ENCODE measurements at places on chromosomes 4 and X. TPM values are rescaled to one million over a fixed set of nuclear protein-coding genes. Genes with fewer than 3 reads are reported as not detected.

DNA sequence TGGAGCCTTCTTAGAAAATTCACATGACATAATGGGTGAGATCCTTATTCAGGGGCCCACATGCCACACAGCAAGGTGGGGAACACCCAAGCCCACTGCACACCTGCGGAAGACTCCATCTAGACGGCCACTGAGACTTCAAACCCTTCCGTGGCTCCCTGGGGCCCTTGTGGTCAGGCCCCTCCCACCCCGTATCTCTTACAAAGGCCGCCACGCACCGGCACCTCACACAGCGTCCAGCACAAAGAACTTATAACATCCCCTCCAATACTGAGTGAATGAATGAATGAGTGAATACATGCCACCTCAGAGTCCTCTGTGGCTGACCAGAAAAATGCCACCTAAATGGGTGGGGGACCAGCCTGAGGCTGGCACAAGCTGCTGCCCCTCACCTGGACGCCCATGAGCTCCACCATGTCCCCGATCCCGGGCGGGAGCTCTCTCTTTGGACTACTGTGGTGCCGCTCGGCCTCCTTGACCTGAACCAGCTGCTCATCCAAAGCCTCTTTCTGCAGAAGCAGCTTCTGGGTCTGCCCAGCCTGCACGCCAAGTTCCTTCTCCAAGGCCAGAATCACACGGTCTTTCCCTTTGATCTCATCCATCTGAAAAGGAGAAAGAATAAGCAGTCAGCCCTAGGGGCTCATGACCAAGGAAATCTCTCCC, 66.9 kb upstream of the C4orf50 start:
- no peak for DNase-seq

GRCh38 chrX:149950681-149951080, 12.4 kb upstream of the EOLA2 start:
- no peak for DNase-seq

- DNase-seq: no peak
These were observed 42.8 kb downstream of the HTT-AS start for GRCh38 chr4:3031357-3032082.

DNA sequence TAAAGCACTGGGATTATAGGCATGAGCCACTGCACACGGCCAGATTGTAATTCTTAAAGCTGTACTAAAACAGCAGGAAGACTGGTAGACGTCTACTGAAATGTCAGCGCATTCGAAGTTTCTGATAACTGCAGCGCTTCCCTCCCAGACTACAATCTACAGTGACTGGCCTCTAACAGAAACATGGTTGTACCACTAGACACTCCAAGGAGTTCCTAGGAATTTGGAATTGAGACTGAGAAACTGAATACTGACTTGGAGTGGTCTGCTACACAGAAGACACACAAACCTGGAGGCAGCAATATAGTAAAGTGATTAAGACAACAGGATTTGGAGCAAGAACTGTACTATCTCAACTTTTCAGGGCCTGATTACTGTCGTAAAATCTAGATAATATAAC, 937 bp downstream of the HELQ start:
- DNase-seq: no peak

DNA sequence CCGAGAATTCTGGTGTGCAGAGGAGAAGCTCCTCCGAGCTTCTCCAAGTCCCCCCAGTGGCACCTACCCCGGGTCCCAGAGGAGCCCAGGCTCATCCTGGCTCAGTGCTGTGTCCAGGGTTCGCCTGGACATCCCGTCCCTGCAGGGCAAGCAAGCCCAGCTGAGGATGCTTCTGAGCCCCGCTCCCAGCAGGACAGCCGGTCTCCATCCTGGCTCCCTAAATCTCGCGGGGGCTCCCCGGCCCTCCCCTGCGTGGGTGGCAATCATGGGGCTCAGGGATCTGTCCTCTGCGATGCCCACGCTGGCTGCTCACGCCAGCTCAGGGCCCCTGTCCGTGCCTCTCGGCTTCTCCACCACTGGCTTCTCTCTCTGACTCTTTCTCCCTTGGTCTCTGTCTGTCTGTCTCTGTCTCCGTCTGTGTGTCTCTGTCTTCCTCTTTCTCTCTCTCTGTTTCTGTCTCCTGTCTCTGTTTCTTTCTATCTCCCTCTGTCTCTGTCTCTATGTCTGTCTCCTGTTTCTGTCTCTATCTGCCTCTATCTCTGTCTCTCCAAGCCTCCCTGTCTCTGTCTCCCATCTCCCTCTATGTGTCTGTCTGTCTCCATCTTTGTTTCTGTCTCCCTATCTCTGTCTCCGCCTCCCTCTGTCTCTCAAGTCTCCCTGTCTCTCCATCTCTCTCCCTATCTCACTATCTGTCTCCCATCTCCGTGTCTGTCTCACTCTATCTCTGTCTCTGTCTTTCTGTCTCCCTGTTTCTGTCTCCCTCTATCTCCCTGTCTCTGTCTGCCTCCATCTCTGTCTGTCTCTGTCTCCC, 27.8 kb upstream of the SLC25A6 start:
- DNase-seq: no peak

GRCh38 chr4:102761296-102761701, 531 bp upstream of the MANBA start:
- no peak for DNase-seq

GRCh38 chrX:74420196-74421035, 877 bp upstream of the SLC16A2 start:
- DNase-seq: peak; percentile 33

DNA sequence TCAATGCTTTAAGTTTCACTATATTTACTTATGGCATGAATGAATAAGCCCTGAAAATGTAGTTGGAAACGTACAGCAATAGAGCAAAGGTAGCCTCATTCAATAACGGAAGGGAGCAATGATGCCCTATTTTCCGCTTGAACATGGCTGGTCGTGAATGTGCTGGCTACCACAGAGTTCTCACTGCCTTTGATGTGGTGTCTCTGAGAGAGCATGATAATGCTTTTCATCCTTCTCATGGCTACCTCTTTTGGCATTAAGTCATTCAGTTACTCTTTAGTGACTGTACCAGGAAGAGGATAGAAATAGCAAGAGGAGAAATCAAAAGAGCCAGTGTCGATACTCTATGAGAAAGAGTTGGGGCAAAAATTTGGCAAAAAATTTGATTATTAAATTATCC, 308.0 kb downstream of the PPP3CA start:
- DNase-seq: no peak

The MBNL3 gene
- total RNA-seq: 3.5 TPM

The ARX gene
- total RNA-seq: not detected

The CXCL11 gene
- 0.33 TPM for total RNA-seq

The CXorf49 gene
- total RNA-seq: not detected

The EMCN gene
- total RNA-seq: not detected

All from H1 (cell line).